NCI-H1417 treated with DMSO at 0.1 percent for 48 hours (cell line): ENCODE measurements at places on chromosomes 7 and 10.

DNA sequence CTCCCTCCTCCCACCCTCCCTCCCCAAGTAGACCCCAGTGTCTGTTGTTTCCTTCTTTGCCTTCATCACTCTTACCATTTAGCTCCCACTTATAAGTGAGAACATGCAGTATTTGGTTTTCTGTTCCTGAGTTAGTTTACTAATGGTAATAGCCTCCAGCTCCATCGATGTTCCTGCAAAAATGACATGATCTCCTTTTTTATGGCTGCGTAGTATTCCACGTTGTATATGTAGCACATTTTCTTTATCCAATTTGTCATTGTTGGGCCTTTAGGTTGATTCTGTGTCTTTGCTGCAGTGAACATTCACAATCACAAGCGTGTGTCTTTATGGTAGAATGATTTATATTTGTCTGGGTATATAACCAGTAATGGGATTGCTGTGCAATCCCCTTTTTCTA, 51.8 kb upstream of the ARHGAP12 start:
- no peak for DNase-seq

- no peak for DNase-seq
Measured at GRCh38 chr10:47361293-47361692, 13.1 kb downstream of the RBP3 start.

GRCh38 chr7:138001529-138002095, at the start of gene CREB3L2:
Gene CREB3L2 (minus strand): TSS chr7:138002086. CDS start chr7:138001705, 381 bp downstream.
- peak; percentile 69 for DNase-seq

- no peak for DNase-seq
Measured at GRCh38 chr10:79024720-79025198, 44.0 kb upstream of the ZMIZ1 start.

DNA sequence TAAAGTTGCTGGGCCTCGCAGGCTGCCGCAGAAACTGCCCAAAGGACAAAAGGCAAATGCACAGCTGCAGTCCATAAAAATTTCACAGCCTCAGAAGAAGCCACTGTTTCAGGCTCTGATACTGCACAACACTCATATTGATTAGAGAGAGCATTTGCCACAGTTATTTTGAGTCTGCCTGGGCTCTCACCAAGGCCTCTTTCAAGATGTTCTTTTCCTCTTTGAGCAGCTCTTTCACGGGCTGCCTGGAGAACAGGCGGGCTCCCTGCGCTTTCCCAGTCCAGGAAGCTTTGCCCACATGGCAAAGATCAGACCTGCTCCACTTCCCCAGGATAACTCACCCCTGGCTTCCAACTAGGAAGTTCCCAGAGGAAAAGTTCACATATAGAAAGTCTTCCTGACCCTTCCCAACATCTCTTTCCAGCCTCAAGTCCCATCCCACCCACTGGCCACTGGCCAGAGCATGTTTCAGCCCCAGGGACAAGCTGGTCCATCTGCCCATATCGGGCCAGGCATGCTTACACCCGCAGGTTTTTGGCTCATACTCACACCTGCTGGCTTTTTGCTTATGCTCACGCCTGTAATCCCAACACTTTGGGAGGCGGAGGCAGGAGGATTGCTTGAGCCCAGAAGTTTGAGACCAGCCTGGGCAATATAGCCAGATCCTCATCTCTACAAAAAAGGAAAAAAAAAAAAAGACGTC, 3.3 kb downstream of the SLIT1 start:
- DNase-seq: no peak

DNA sequence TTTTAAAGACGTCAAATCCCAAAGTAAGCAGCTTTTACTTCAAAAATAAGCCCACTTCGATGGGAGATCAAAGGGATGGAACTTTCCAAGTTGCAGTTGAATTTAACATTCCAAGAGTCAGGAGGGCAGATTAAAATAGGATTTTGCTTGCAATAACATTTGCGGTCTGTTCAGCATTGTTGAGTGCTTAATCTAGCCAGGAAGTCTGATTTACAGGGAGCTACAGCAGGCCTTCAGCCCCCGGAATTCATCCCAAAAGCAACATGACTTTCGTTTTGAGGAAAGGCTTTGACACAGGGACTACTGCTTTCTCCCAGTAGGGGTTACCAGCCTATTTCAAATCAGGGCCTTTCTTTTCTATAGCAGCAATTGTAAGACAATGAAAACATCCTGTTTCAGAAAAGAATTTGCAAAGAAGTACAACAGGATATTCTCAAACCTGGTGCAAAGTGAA, 279.6 kb upstream of the PITRM1 start:
- DNase-seq: no peak

DNA sequence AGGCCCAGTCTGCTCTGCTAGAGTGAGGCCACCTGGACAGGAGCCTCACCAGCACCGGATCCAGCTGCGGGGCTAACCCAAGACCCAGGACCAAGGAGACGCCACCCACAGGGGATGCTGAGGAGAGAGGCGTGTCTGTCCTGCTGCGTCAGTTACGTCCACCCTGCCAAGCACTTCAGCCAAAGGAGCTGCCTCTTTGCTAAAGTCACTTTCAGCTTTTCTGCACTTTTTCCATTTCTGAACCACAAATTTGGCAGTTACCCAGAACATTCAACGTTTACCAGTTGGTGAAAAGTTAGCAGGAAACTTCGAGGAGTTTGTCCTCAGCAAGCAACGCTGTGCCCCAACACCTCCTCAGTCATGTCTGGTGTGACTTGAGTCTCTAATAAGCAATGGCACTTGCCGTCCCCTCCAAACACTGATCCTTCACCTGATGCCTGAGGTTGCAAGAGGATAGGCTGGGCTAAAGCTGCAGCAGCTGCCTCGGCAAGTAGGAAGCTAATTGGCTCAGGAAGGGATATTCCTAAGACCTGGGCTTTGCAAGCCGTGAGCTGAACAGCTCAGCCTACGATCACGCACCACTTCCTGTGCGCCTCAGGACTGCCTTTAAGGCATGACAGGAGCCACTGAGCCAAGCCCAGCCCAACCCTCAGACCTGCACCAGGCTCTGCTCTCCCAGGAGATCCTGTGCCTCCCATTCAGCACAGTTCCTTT, 40.1 kb downstream of the KCNH2 start:
- DNase-seq: no peak

DNA sequence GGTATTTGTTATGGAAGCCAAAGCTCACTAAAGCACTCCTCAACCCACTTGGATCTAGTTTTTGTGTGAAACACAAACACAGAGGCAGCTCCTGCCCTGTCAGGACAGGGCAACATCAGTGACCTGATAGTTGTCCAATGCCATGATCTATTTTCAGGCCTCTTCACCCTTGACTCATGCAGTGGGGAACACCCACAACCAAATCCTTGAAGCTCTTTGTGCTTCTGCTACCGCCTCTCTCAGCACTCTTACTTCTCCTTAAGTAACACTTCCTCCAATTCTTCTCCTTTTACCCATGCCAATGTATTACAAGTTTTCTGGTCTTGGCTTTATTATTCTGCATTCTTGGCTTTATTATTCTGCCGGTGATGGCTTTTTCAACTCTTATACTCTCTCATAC, 425.3 kb downstream of the INHBA start:
- no peak for DNase-seq

DNA sequence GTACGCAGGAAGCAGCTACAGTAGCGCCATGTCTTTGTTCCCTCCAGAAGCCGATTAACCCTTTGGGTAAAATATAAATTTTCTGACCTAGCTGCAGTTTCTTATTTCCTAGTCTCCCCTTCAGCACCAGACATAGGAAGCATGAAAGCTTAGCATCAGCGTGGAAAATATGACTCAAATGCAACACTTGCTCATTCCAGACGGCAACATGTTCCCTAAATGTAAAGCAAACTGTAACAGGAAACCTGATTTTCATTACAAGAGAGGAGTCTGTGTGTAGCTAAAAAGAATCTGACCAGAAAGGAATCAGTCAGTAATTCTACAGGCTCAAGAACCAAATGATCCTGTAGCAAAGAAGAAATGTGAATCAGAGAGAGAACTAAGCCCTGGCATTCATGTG, 219.2 kb downstream of the C7orf25 start:
- DNase-seq: no peak

- DNase-seq: peak; percentile 95
Measured at GRCh38 chr7:82289152-82289535, 154.4 kb downstream of the CACNA2D1 start.

DNA sequence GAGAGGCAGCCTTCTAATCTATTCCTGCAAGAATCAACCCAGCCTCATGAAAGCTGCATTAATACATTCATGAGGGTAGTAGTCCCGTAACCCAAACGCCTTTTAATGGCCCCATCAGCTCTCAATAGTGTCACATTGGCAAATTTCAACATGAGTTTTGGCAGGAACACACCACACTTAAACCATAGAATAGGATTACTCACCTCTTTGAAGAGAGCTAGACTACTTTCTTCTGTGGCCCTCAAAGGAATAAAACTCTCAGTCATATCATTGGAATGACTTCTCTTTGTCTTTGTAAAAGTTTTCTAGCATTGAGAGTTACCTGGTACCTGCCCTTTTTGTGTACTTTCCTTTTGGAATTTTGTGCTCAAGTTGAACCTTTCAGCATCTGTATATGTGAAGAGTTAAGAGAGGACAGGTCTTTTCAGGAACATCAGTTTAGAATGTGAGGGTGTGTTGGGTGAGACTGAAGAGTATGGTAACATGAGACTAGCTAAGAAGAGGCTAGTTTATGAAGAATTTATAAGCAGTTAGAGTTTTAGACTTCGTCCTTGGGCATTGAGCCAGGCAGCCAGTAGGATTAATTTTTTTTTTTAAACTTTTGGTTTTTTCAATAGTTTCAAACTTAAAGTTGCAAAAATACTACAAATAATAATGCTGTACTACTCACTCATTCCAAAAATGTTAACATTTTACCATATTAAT, 92.6 kb downstream of the MLLT10 start:
- DNase-seq: no peak

DNA sequence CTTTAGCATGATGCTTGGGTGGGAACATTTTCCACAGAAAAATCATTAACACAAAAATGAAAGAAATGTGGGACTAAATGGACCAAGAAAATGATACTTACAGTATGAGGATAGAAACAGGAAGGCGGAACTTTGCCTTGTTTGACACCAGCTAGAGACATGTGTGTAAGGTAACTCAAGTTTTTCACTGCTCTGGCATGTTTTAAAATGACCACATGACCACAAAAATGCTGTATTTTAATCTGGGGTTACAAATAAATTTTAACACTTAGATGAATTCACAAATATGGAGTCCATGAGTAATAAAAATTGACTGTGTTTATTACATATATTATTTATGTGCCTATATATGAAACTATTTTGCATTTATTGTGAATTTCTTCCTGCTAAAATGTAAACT, 100.9 kb upstream of the PHYHIPL start:
- DNase-seq: no peak

DNA sequence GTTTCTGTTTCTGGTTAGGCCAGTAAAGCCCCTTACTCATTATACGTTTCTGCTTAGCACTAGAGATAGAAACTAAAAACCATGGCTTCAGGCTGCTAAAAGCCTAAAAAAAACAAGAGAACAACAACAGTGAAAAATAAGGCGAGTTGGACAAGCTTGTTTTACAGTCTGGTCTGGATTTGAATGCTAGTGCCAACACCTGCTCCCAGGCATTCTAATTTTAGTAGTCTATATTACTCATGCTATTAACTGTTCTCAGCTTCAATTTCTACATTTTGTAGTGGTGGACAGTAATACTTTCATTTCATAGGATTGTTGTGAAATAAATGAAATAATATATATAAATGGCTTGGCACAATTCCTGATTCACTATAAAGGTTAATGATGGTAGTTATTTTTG, 108.5 kb downstream of the HBP1 start:
- DNase-seq: no peak

- peak; percentile 95 for DNase-seq
Measured at GRCh38 chr7:23474094-23474828, 4.0 kb upstream of the IGF2BP3 start.

- no peak for DNase-seq
Measured at GRCh38 chr10:29135337-29135736, 153.5 kb upstream of the LYZL1 start.

DNA sequence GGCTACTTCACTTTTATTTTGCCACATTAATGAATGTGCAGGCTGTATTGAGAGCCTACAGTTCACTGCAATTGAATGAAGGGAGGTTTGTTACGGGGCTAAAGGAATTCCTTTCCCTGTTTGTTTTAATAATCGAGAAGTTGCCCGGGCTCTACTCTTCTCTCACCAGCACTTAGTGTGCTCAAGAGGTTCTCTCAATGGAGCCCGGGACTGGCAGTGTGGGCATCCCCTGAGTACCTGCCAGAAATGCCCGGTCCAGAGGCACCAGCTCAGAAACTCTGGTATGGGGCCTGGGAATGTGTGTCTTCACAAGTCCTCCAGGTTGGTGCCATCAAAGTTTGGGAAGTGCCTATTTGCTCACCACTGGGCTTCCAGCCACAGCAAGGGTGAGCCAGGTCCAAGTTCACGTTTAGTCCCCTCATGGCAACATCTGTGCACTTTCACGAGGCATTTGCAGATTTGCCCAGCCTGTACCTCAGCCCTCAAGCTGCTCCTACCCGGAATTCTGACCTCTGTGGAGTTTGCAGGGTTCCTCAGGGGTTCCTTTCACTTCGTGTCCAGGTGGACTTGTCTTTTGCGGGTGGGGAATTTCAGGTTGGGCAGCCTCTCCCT, 622.4 kb downstream of the SDK1 start:
- DNase-seq: no peak

DNA sequence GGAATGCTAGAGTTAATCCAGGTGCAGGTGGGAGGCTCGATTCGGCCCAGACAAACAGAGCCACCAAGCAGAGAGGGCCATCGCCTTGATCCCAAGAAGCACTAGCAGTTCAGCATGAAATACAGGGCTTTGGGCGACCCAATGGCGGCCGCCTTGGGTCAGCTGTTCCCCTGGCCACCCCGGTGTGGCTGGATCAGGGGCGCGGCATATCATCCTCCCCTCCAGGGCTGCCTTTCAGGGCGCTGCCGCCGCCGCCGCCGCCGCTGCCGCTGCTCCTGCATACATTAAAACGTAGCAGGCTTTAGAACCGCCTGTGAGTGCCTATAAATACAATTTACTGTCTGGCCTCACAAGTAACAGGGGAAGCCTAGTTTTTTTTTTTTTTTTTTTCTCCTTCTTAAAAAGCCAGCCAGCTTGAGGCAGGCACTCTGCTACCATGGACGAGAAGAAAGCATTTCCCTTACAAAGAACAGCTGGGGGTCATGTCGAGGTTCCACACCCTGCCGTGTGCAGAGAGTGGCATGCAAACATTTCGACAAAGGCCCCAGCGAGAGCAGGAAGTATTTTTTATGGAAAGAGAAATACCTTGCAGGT, 57.7 kb upstream of the EFCAB10 start:
- peak; percentile 89 for DNase-seq

- no peak for DNase-seq
Measured at GRCh38 chr7:117047496-117047895, 94.2 kb downstream of the ST7 start.

GRCh38 chr10:14782691-14783363, 8.1 kb upstream of the FAM107B start:
- no peak for DNase-seq

- DNase-seq: no peak
Measured at GRCh38 chr10:18044976-18045720, 93.4 kb downstream of the SLC39A12 start.

- no peak for DNase-seq
Measured at GRCh38 chr10:74738985-74739567, 87.3 kb upstream of the KAT6B start.

GRCh38 chr10:35210961-35211360, 84.3 kb downstream of the CREM start:
- DNase-seq: no peak
